Stimulated activated CD4-positive, alpha-beta T cell treated with anti-CD3 and anti-CD28 coated beads, Interleukin-1b, Interleukin-23, amount 100 ng/mL, for 24 hours (primary cell): ENCODE measurements at places on chromosomes 16 and 17.

DNA sequence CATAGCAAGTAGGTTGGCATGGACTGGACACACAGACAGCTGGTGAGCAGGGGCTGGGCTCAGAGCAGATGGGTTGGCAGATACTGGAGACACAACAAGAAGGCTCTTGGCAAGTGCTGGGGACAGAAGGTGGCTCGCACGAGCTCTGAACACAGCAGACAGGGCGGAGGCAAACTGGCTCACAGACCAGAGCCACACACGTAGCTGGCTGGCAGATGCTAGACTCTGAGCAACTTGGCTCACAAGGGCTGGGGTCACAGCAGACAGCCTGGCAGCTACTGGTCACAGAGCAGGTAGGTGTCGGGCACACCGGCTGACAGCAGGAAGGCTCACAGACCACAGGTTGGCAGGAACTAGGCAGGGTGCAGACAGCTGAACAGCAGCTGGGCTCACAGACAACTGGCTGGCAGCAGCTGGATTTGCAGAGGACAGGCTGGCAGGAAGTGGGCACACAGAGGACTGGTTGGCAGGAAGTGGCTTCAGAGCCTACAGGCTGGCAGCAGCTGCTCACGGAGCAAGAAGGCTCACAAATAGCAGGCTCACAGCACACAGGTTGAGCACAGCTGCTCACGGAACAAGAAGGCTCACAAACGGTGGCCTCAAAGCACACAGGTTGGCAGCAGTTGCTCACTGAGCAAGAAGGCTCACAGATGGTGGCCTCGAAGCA lies 725 bp downstream of the KRTAP16-1 start:
- peak; percentile 10 for DNase-seq

GRCh38 chr17:50697663-50698272 lies 9.9 kb downstream of the ANKRD40 start:
- DNase-seq = no peak

GRCh38 chr16:56532714-56533113 lies 12.9 kb upstream of the BBS2 start:
- no peak for DNase-seq

DNA sequence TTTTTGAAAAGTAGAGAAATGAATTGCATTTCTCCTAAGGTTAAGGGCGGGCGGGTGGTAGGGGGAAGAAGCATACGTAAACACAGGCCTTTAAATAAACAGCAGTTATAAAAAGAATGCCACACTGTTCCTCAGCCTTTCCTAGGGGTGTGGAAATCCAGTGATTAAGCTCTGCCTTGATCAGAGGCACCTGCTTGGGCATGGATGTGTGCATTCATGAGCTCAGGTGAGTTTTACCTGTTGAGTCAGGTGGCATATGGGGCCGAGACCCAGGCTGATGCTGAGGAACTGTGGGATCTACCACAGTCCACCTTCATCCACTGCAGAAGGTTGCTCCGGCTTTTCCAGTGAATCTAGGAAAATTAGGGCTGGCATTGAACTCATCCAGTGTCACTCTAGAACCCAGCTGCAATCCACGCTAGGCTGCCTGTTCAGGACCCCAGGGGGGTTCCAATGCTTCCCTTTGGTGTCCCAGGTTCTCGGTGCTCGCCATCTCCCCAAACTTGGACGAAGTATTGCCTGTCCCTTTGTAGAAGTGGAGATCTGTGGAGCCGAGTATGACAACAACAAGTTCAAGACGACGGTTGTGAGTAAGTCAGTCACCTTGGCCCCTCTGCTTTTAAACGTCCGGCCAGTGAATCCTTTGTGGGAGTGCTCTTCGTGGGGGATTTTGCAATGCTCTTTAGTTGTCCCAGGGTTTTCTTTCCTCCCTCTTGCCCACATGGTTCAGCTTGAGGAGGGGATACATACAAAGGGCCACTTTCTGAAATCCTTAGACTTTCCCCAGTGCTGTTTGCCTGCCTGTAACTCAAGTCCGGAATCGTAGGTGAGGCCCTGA lies 72.7 kb downstream of the SDR42E1 start:
- no peak for DNase-seq

DNA sequence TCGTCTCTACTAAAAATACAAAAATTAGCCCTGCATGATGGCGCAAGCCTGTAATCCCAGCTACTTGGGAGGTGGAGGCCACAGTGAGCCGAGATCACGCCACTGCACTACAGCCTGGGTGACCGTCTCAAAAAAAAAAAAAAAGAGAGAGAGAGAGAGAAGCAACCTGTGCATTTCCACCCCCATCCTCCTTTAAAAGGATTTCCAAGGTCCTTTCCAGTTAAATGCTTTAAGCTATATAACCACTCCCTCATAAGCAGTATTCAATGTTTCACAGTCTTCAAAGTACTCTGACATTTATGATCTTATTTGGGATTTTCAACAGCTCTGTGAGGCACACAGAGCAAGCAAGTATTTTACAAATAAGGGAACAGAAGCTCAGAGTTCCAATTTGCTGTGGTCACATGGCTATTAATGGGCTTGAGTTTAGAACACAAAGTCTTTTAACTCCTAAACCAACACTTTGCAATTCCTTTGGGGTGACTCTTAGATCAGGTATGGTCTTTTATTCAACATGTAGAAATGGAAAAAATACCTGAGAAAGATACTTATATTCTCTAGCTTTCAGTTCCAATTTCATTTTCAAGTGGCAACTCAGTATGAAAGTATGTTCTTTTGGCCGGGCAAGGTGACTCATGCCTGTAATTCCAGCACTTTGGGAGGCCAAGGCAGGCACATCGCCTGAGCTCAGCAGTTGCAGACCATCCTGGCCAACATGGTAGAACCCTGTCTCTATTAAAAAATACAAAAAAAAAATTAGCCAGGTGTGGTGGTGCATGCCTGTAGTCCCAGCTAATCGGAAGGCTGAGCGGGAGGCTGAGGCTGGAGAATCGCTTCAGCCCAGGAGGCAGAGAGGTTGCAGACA lies 31.3 kb downstream of the SPOP start:
- no peak for DNase-seq

DNA sequence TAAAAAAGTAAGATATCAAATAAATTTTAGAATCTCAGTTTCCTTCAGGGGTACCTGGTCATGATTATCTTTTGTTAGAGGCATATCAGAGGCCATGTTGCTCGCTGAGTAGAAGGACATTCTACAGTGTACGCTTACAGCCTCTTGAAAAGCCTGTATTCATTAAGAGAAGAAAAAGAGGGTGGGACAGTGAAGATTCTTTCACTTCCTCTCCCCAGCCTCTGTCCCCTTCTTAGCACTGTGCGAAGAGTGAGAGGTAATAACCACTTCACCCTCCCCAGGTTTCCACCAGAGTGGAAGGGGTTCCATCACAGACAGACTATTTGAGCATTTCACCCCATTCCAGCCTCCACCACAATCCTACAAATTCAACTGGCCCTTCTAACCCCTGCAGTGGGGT lies 4.8 kb upstream of the LPO start:
- DNase-seq = no peak

DNA sequence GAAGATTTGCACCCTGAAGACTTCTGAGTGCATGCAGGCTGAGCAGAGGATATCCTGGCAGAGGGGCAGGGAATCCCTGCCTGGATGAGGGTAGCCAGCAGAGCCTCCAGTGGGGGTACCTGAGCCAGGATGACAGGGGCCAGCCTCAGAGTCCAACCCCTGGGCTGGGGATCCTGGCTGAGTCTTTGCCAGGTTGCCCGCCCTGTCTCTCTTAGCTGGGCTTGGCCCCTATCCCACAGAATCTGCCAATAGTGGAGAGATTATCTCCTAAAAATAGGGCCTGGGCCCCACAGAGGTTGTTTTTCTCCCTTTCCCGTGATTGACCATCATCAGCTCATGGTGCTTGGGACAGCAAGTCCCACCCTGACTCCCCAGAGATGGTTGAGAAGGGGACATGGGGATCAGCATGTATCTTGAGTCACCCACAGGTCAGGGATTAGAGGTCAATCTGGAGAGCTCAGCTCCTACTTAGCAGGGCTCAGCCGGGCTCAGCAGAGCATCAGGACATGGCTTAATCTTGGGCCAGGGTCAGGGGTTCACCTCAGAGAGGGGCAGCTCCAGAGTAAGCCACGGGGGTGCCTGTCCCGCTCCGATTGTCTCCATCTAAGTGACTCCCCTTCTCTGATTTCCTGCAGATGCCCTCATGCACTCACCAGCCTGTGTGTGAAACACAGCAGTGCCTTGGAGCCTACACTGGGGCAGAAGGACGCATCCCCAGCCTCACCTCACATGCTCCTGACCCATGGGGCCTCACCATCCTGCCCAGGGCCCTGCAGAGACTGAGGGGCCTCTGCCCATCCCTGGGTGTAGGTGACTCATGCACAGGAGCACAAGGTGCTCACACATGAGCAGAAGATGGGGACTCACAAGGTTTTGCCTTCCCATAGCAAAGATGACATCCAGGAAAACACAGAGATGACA lies 11.5 kb downstream of the CDH16 start:
- no peak for DNase-seq

GRCh38 chr16:89026121-89026612 lies 49.2 kb upstream of the CBFA2T3 start:
- peak; percentile 33 for DNase-seq

- no peak for DNase-seq
Observed at GRCh38 chr16:58049232-58050185, 24.0 kb downstream of the MMP15 start.

DNA sequence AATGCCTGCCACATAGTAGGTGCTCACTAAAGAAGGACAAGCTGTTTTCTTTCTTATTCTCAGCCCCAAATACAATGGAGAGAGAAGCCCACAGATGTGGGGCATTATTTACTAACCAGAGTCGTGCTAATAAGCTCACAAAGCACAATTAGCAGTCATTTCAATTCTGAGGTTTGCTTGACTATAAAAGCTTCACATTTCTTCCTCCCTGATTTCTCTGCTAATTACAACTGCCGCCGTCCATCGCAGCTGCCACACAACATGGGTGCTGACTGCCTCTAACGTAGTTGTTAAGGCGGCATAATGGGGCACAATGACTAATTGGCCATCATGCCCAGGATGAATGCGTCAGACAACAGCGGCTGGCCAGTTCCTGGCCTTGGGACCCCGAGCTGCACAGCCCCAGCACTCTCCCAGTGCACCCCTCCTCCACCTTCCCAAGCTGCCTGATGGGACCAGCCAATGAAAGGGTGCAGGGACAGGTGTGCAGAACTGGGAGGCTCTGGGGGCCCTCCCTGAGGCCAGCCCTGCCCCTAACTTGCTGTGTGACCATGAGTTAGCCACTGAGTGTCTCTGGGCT lies 109.2 kb downstream of the CCT6B start:
- no peak for DNase-seq

DNA sequence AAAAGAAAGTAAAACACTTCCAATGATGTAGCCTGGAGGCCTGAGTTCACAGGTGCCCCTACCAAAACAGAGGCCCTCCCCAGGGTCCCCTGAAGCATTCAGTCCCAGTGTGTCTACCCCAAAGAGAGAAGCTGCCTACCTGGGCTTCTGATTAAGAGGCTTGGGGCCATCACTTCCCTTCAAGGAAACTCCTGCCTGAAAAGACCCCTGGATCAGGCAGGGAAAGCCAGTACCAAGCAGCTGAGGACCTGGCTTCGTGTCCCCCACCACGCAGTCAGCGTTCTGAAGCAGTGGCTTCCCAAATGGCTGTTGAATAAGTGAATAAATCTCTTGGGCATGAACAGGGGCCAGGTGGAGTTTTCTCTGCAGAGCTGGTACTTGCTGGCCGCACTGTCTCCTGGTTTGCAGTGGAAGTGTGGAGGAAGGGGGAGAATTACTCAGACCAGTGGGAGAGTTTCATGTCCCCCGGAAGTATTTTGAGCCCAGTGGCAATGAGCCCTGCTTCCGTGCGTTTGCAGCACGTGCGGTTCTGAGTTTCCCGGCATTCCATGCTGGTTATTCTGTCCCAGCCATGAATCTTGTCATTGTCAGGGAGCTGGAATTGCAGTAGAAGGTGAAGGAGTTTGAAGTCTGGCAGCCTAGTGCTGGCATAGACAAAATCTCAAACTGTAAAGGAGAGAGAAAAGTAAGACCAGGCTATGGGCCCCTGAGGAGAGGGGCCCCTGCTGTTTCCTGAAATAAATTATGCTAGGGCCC lies 27.0 kb downstream of the RMI2 start:
- no peak for DNase-seq

GRCh38 chr17:81577278-81578000 lies 25.3 kb upstream of the FAAP100 start:
- no peak for DNase-seq

DNA sequence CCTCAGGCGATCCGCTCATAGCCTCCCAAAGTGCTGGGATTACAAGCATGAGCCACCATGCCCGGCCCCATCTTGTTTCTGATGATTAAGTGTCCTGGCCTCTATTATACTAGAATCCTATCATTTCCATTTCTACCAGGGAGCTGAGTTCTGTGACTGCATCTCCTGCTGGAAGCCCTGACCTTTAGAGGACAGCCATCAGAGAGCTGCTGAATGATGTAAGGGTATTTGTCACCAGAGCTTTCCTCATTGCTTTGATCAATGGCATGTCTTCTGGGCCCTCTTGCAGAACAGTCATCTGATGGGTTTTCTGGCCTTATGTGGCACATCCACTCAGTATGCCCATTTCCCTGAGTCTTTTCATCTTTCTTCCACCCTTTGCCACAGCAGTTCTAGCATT lies 39.9 kb downstream of the PSMD12 start:
- DNase-seq = no peak

- no peak for DNase-seq
Observed at GRCh38 chr17:273981-274832, 78.4 kb downstream of the RPH3AL start.

- no peak for DNase-seq
Observed at GRCh38 chr17:29930409-29931010, 482 bp upstream of the SSH2 start.

GRCh38 chr16:2955779-2956578 lies 8.1 kb upstream of the KREMEN2 start:
- DNase-seq = no peak

DNA sequence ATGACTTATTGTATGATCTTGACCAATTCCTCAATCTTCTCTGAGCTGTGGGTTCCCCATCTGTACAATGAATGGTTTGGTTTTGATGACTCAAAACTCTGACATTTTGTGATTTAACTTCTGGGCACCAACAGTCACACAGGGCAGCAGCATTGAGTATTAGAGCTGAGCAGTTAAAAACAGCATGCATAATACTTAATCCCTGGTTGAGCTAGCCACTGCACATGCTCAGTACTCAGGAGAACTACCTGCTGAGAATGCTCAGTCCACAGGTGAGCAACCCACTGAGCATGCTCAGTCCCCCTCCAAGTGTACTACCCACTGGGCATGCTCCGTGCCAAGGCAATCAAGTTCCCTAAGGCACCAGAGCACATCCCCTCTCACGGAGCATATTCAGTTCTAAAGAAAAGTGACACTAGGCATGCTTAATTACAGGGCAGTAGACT lies 68.7 kb downstream of the AIPL1 start:
- DNase-seq = no peak

DNA sequence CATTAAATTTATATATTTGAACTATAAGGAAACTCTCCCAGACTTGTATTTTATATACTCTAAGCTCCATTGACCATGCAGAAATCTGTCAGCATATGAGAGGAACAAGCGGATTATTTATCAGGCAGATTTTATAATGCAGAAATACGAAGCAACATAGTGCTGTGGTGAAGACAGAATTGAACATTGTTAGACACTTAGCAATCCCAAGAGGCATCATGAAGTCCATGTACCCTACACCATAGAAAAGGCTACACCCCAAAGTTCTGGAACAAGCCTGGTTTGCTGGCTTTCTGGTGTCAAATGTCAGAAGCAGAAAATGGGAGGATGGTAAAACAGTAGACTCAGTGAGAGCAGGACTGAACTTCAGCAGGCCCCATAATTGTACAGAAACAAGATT lies 241.1 kb downstream of the PRKCA start:
- no peak for DNase-seq
